Small intestine (tissue), 16 donors: ENCODE measurements at places on chromosomes 3 and 15. TPM values are rescaled to one million over a fixed set of nuclear protein-coding genes. Genes with fewer than 3 reads are reported as not detected.
A peak's percentile ranks its signal among the peaks of the same experiment; 100 is the strongest.

GRCh38 chr15:46213551-46213950 lies 578.7 kb downstream of the SQOR start:
- no peaks in the 10 kb centered on the region for H3K36me3 ChIP-seq
- H3K27me3 ChIP-seq = no peaks in the 10 kb centered on the region
- H3K4me3 ChIP-seq = no peak overlapping the region
- no peak for DNase-seq

DNA sequence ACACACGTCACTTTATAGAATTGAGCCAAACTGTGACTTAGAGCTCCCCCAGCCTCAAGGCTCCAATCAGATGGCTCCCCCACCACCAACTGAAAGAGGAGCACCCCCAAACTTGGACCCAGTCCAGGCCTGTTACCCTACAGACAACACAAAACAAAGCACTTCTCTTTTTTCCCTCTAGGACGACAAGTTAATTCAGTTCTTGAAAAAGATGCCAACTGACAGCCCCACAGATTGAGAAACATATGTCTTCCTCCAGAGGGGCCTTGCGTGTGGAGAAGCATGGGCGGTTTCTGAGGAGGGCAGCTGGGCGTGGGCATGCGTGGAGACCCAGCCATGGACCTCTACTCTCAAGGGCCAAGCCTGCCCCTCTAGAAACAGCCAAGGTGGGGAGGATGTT lies 229.5 kb downstream of the SHQ1 start:
- DNase-seq = no peak
- H3K27ac ChIP-seq = no peak overlapping the region
- H3K4me1 ChIP-seq = peaks cover 32% of the 10 kb centered on the region

DNA sequence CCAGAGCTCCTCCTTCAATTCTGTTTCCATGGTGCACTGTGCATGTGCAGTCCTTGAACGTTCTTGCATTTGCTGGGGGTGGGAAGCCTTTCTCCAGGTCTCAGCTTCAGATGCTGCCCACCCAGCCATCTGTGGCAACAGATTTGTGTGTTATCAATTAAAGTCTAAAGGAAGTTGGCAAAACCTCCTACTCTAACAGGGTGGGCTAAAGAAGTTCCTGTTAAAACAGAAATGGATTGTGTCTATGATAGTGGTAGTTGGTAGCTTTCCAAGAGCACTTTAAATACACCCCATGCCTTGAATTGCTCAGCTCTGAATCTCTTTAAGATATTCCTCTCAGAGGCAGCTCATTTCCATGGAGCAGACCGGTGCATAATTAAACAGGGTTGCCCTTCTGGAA lies 488.0 kb upstream of the SUCLG2 start:
- no peaks in the 10 kb centered on the region for H3K4me1 ChIP-seq
- DNase-seq = no peak
- H3K27ac ChIP-seq = no peak overlapping the region
- H3K36me3 ChIP-seq = no peaks in the 10 kb centered on the region
- no peaks in the 10 kb centered on the region for H3K27me3 ChIP-seq

DNA sequence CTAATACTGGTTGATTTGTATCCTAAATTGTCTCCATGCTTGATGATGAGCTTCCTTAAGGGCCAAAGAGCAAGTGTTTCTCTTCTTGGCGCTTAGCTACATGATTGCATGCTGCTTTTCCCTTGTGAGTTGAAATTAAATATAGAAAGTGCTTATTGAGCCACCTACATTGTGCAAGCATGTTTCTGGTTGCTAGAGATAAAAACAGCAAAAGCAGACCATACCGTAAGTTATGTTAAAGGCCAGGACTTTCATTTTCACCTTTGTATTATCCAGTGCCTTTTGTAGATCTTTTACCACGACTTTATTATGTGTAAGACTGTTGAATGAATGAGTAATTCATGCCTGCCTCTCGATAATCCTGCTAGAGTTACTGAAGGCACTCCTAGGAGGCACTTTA lies 41.9 kb upstream of the CCNB2 start:
- no peak overlapping the region for H3K27ac ChIP-seq
- no peak for DNase-seq
- H3K36me3 ChIP-seq = peaks cover 28% of the 10 kb centered on the region

DNA sequence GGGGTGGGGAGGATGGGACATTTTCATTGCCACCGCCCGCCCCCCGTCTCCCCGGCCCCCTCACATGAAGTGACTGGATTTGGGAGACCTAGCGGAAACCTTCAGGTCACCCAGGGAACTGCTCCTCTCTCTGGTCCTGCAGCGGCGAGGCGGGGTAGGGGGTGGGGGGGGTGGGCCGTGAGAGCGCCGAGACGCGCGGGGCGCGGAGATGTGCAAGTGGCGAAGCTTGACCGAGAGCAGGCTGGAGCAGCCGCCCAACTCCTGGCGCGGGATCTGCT lies 712 bp upstream of the MME start:
- peaks cover 1% of the 10 kb centered on the region for H3K36me3 ChIP-seq
- peak overlapping the region; percentile 57 for H3K4me3 ChIP-seq
- no peak for DNase-seq

- no peaks in the 10 kb centered on the region for H3K4me1 ChIP-seq
- DNase-seq = no peak
- no peaks in the 10 kb centered on the region for H3K27me3 ChIP-seq
- H3K36me3 ChIP-seq = peaks cover 2% of the 10 kb centered on the region
- H3K4me3 ChIP-seq = no peak overlapping the region
- no peak overlapping the region for H3K27ac ChIP-seq
Observed at GRCh38 chr3:30667280-30667651, 60.9 kb downstream of the TGFBR2 start.

GRCh38 chr3:135809021-135809634 lies 156.4 kb upstream of the PPP2R3A start:
- no peaks in the 10 kb centered on the region for H3K36me3 ChIP-seq
- DNase-seq = no peak
- no peaks in the 10 kb centered on the region for H3K27me3 ChIP-seq

- H3K27me3 ChIP-seq = no peaks in the 10 kb centered on the region
- no peaks in the 10 kb centered on the region for H3K4me1 ChIP-seq
- no peak for DNase-seq
- H3K4me3 ChIP-seq = no peak overlapping the region
- no peak overlapping the region for H3K27ac ChIP-seq
- no peaks in the 10 kb centered on the region for H3K36me3 ChIP-seq
Observed at GRCh38 chr3:37543666-37544065, 318.0 kb upstream of the CTDSPL start.

DNA sequence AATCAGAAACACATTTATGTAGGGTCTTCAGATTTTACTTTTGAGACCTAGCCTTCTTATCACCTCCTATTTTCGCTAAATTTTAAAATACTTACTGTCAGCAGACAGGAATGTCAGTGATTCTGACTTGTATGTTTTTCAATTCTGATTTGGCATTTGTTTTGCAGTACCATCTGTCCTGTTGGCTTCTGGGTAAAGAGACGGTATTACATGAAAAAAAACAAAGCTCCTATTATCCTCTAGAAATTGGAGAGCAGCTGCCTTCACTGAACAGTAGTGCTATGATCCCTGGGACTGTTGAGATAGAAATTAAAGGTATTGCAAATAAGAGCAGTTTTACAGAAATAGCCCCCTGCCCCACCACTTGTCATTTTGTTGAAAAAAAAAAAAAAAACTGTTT lies 8.4 kb downstream of the ARMC8 start:
- H3K4me1 ChIP-seq = peaks cover 9% of the 10 kb centered on the region
- no peaks in the 10 kb centered on the region for H3K36me3 ChIP-seq
- no peak for DNase-seq
- H3K27me3 ChIP-seq = no peaks in the 10 kb centered on the region

GRCh38 chr3:31748281-31748932 lies 215.7 kb downstream of the STT3B start:
- H3K4me3 ChIP-seq = no peak overlapping the region
- H3K27ac ChIP-seq = no peak overlapping the region
- H3K27me3 ChIP-seq = no peaks in the 10 kb centered on the region
- no peaks in the 10 kb centered on the region for H3K4me1 ChIP-seq
- no peak for DNase-seq

DNA sequence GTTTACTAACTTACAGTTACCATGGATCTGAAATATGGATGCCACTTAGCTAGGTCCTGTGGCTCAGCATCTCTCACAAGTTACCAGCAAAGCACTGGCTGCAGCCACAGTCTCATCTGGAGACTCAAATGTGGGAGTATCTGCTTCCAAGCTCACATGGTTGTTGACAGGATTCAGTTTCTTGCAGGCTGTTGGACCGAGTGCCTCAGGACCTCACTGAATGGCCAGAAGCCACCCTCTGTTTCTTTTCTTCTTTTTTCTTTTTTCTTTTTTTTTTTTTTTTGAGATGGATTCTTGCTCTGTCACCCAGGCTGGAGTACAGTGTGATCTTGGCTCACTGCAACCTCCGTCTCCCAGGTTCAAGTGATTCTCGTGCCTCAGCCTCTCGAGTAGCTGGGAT lies 20.1 kb upstream of the AMOTL2 start:
- no peaks in the 10 kb centered on the region for H3K36me3 ChIP-seq
- no peak overlapping the region for H3K27ac ChIP-seq
- H3K27me3 ChIP-seq = no peaks in the 10 kb centered on the region
- no peak for DNase-seq
- no peak overlapping the region for H3K4me3 ChIP-seq

DNA sequence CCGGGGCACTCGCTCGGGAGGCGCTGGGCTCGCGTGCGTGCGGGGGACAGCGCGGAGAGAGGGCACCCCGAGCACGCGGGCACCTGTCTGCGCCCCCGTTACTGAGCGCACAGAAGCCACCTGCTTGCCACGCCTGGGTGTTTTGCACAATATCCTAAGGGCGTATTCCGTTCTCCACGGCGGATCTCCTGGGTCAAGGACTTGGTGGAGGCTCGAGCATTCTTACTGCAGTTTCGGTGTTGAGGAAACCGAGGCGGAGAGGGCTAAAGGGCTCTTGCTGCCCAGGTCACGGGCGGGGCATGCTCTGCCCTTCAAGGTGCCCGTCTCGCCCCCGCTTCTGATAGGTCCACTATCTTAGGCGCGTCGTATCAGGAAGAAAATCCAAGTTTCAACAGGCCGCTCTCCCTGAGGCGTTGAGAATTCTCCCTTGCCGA lies 526 bp downstream of the GPD1L start:
- H3K27ac ChIP-seq = peak overlapping the region; percentile 92
- peaks cover 12% of the 10 kb centered on the region for H3K4me1 ChIP-seq
- H3K36me3 ChIP-seq = no peaks in the 10 kb centered on the region
- peak overlapping the region; percentile 63 for H3K4me3 ChIP-seq

DNA sequence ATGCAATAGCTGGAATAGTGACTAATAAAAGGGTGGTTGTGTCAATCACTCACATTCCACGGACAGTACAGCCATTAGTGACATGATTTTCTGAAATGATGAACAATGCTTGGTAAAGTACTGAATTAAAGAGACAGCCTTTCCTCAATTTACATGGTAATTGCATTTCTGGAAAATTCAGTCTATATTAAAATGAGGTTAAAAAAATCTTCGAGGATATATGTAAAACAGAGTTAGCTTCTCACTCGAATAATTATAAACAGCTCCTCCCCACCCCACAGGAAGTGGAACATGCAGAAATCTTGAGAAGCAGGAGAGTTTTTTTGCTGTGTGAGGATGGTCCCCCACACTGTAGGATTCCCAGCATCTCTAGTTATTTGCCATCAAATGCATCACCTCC lies 42.1 kb downstream of the SLC6A11 start:
- H3K27ac ChIP-seq = no peak overlapping the region
- H3K36me3 ChIP-seq = no peaks in the 10 kb centered on the region
- H3K27me3 ChIP-seq = no peaks in the 10 kb centered on the region
- H3K4me1 ChIP-seq = no peaks in the 10 kb centered on the region
- H3K4me3 ChIP-seq = no peak overlapping the region

- peak; percentile 89 for DNase-seq
- H3K4me3 ChIP-seq = no peak overlapping the region
- no peak overlapping the region for H3K27ac ChIP-seq
Observed at GRCh38 chr3:45210308-45211041, 15.6 kb downstream of the TMEM158 start.

DNA sequence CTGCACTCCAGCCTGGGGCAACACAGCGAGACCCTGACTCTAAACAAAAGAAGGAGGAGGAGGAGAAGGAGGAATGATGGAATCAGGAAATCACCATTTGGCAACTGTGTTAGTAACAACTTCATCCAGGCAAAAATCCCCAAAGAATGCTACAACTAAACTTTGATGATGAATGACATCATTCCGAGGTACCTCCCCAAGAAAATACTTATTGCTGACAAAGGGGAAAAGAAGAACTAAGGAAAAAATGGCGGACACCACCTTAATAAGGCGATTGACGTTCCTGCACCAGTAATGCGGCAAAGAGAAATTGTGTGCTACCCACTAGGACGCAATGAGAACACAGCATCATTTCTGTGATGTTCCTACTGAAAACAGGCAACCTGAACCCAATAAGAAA lies 78.2 kb upstream of the SLC6A11 start:
- H3K4me1 ChIP-seq = no peaks in the 10 kb centered on the region
- H3K27ac ChIP-seq = no peak overlapping the region
- no peak overlapping the region for H3K4me3 ChIP-seq
- H3K36me3 ChIP-seq = no peaks in the 10 kb centered on the region
- peaks cover 6% of the 10 kb centered on the region for H3K27me3 ChIP-seq

DNA sequence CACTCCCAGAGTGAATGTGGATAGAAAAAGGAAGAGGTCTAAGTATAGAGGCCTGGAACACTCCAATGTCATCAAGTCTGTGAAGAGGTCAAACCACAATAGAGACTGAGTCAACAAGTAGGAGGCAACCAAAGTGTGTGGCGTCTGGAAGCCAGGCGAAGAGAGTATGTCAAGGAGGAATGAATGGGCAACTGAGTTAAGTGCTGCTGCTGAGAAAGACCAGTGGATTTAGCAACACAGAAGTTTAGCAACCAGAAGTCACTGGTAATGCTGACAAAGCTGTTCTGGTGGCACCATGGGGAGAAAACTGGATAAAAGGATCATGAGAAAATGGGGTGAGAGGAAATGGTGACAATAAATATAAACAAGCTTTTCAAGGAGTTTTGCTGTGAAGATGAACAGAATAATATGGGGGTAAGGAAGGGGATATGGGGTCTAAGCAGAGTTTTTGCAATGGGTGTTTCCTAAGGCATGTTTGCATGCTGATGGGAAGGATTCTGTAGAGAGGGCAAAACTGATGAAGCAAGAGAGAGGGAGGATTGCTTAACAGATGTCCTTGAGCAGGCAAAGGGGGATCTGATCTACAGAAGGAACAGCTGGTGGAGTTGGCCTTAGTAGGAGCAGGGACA lies 38.4 kb downstream of the PCOLCE2 start:
- no peak overlapping the region for H3K27ac ChIP-seq
- no peaks in the 10 kb centered on the region for H3K36me3 ChIP-seq
- H3K4me3 ChIP-seq = no peak overlapping the region
- H3K4me1 ChIP-seq = no peaks in the 10 kb centered on the region
- no peak for DNase-seq
- no peaks in the 10 kb centered on the region for H3K27me3 ChIP-seq

DNA sequence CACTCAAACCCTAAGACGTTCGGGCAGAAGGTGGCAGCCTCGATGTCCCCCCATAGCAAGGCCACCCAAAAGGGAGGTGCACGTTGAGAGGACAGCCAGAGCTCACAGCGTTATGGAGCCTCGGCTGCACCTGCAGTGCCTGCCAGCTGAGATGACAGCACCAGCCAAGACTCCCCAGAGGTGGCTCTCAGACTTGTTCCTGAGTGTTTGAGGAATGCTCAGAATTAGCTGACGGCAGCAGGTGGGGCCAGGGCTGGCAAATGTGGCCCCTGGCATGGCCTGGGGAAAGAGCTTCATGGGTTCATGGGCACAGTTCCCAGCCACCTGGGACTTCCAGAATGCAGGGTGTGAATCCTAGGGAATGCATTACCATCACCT lies 177.8 kb downstream of the KLF13 start:
- no peaks in the 10 kb centered on the region for H3K4me1 ChIP-seq
- no peaks in the 10 kb centered on the region for H3K36me3 ChIP-seq
- H3K4me3 ChIP-seq = no peak overlapping the region

SERPINI2 gene
- polyA plus RNA-seq = 3.5 TPM

KNG1 gene
- not detected for polyA plus RNA-seq

OR5H15 gene
- polyA plus RNA-seq = not detected

EFHB gene
- polyA plus RNA-seq = 0.27 TPM

GHSR gene
- not detected for polyA plus RNA-seq
